Retina (tissue), 1 donor: ENCODE measurements at places on chromosomes 1 and 21.

GRCh38 chr1:85343213-85343611 is 66.8 kb upstream of the BCL10 start:
- DNase-seq: no peak

GRCh38 chr1:52663716-52664115 is 30.7 kb downstream of the SHISAL2A start:
- DNase-seq: no peak

- DNase-seq: no peak
These were observed 10.8 kb upstream of the CACYBP start for GRCh38 chr1:174988986-174989385.

- peak; percentile 66 for DNase-seq
These were observed 77.4 kb downstream of the ACBD6 start for GRCh38 chr1:180424848-180425457.

GRCh38 chr1:88684482-88685258 is 597 bp downstream of the PKN2 start:
- no peak for DNase-seq

DNA sequence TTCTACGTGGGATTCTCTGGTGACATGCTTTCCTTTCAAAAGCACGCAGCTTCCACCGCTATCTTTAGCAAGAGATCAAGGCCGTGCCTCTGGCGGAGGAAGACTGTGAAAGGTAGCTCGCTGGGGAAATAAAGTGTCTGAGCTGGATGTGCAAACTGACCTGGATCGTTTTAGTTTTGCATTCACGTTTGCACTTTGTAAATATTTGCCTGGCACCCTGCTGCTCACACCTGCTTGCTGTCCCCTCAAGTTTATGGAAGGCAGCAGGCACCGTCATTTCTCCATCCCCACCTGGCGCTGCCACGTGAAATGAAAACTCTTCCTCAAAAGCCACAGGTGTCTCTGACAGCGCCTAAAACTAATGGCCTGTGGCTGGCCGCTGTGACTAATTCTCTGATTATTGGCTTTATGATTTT is 44.0 kb upstream of the TARDBP start:
- DNase-seq: no peak

GRCh38 chr1:147472966-147473732 is 68.2 kb upstream of the BCL9 start:
- no peak for DNase-seq

DNA sequence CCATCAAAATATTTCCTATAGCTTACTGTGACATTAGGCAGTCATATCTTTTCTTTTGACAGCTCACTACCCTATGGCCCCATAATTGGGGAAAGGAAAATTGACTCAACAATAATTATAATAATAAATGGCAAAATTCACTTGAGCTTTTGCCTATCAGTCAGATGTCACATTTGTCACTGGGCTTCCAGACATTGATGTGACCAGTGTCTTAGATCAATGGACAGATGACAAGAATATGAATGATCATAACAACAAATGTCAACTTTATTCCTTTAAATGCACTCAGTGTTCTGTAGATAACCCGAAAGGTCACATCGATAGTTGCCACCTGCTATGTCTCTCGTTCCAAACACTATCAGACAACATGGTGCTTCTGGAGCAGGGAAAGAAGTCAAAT is 266.7 kb downstream of the GPATCH2 start:
- no peak for DNase-seq

DNA sequence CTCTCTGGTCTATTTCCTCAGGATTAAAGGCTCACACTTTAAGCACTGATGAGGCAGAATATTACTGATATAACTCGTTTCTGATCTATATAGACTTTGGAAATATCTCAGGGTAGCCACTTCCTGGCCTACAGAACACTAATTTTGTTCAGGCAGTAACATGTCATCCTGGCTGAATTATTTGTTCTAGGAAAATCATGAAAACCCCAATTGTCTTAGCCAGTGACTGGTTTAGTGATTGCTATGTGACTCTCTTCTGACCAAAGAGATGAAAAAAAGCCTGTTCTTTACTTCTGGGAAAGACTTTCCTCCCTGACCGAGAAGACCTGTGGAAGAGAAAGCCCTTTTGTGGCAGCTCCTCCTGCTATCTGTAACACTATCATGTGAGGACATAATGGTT is 453.7 kb downstream of the SETD4 start:
- DNase-seq: no peak

DNA sequence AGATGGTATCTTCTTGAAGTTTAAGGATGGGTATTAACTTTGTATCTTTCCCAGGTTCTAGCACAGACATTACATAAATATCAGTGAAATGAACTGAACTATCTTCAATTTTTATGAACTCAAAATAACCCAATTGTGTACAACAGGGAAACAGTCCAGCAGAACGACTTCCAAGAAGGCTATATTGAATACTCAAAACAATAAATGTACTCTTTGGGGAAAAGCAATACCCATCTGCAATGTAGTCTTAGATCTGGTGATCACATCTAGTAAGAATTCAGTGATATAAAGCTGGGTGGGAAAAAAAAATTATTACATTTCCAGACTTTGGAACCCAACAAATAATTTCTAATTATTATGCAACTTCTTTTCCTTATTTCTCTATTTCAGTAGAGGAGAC is 33.1 kb upstream of the GORAB start:
- no peak for DNase-seq

DNA sequence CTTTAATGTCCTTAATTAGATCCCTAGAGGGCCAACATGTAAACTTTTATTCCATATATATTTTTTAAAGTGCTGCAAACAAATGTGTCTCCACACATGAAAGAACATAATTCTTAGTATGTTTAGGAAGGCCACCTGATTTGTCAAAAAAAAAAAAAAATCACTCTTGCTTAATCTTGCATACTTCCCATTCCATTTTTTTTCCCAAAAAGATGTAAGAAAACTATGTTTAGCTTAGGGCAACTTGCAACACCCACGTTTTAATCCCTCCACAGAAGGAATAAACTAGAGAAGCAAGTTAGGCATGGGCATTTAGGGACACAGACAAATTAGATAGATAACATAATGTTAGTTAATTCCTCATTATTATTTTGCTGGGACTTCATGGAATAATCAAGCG is 5.6 kb downstream of the YOD1 start:
- no peak for DNase-seq

GRCh38 chr1:202235003-202235660 is 41.5 kb downstream of the LGR6 start:
- DNase-seq: no peak

- DNase-seq: no peak
These were observed 32.3 kb upstream of the ZNF648 start for GRCh38 chr1:182093781-182094180.

GRCh38 chr1:59433440-59433813 is 136.5 kb downstream of the FGGY start:
- no peak for DNase-seq

DNA sequence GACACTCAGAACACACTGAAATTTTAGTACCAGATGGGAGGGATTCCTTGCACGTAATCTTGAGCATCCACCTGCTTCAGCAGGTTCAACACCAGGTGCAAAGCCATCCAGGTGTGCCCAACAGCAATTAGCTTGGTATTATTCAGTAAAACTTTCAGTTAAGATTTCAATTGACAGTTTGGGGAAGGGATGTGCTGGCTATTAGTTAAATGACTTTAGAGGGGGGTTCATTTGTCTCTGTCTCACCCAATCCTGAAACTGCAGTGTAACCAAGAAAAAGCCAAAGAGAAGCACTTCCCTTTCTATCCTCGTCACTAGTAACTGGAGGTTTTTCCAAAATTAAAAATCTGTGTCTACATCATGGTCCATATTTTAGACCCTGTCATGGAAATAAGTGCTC is 90.9 kb downstream of the PIK3R3 start:
- no peak for DNase-seq

DNA sequence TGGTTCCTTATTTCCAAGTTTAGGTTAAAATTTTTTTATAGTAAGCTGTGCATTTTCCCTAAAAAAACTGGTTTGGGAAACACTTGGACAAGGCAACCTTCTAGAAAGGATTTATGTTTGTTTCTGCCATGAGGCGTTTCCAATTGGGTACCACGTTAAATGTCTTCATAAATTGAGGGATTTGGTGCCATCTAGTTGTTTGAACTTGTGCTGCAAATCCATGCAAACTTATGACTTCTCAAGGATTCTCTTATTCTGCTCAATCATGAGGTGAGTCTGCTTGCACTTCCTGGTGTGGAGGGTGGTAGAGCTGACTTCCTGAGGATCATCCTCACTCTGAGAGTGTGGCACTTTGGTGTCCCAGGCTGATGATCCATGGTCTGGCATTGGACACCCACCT is 123.3 kb downstream of the PCNX2 start:
- DNase-seq: no peak

- no peak for DNase-seq
These were observed 1.6 kb downstream of the DENND2D start for GRCh38 chr1:111198836-111199235.

GRCh38 chr1:199319341-199319740 is 680.5 kb downstream of the PTPRC start:
- no peak for DNase-seq

DNA sequence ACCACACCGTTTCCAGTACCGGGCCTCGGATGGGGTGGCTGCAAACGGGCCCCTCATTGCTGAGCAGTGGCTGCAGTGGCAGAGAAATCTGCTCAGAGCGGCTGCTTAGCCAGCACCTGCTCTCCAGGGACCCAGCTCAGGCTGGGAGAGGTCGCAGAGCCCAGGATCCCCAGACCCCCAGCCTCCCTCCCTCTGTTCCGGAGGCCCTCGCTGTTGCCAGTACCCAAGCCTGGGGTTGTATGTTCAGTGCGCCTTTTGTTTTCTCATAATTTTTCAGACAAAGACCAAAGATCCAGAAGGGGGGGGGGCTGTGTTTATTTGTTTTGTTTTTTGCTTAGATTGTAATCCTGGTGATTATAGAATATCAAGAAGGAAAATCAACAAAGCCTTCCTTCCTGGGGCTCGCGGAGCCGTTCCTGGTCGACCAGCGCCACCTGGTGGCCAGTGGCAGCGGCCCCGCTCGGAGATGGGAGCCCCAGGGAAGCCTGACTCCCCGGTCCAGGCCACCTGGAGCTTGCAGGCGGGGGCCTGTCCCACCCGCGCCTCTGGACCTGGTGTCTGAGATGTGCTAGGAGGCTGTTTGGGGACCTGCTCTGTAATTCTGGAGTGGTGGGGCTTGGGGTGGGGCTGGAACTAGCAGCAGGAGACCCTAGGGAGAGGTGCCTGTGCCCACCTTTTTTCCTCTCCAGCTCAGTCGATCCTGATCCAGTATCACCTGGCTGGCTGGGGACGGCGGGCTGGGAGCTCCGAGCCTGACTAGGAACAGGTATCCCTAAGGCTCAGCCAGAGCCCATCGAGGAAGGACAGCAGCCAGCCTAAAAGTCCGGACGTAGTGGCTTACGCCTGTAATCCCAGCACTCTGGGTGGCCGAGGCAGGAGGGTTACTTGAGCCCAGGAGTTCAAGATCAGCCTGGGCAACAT is 123.9 kb upstream of the VAMP3 start:
- peak; percentile 87 for DNase-seq

DNA sequence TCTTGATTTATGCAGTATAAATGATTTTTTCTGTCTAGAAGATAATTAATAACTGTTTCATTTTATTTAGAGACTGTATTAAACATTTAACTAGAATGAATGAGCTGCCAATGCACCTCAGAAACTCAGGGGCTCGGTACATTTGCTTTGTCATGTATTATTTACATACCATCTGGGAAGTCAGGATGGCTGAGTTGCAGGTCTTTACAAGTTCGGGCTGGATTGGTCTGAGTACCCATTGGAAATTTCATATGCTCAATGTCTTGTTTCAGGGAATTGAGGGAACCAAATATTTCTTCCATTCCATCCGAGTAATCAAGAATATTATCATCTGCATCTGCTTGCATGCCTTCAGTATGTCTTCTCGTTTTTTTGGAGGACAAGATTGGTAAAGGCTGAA is 221.7 kb downstream of the COL11A1 start:
- DNase-seq: no peak

DNA sequence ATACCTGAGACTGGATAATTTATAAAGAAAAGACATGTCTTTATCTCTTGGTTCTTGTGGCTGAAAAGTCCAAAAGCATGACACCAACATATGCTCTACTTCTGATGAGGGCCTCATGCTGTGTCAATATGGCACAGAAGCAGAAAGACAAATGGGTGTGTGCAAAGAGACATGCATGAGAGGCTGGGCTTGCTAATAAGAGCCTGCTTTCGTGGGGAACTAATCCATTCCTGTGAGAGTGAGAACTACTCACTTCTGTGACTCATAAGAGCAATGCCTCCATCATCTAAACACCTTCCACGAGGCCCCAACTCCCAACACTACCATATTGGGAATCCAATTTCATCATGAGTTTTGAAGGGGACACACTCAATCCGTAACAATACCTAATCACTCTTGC is 340.0 kb upstream of the DUSP10 start:
- no peak for DNase-seq

DNA sequence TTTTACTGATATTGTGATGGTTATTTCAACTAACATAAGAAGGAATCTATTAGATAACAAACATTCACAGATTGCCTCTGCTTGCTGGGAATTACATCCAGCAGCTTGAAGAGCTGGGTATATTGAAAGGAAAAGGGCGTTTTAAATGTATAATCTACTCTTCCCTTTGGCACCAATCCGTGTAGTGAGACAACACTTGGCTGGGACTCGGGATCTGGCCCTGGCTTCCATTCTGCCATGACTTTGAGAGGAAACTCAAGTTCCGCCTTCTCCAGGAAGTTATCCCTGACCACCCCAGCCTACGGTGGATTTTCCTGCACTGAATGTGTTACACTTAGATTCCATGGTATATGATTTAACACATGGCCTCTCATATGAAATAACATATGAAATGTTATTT is 86.9 kb upstream of the UBE2U start:
- DNase-seq: no peak

GRCh38 chr1:53583021-53583867 is 124.0 kb downstream of the DMRTB1 start:
- DNase-seq: no peak

DNA sequence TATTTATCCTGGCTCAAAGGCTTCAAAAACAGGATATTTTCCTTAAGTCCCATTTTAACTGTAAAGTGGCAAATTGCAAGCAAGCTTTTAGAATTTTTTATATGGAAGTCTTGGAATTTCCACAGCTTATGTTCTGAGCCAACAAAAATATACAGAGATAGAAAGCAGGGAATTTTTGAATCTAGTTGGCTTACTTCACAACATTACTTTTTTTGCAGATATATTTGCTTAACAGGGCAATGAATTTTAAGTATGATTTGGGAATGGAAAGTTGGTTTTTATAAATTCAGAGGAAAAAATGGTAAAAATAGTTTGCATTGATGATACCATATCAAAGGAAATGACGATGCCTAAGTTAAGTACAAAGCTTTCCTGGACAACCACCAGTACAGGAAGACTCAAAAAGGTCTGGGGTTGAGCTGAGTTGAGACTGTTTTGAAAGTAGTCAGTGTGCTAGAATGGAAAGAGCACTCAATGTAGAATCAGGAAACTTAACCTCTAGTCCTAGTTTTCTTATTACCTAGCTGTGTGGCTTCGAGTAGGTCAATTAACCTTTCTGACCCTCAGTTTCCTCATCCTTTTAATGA is 11.0 kb upstream of the VCAM1 start:
- DNase-seq: no peak

GRCh38 chr1:247156787-247157232 is 15.0 kb downstream of the ZNF124 start:
- no peak for DNase-seq

GRCh38 chr1:2786329-2787162 is 14.9 kb downstream of the TTC34 start:
- peak; percentile 77 for DNase-seq
